Vagina (tissue), 2 donors: ENCODE measurements at places on chromosomes 6 and 20.

- DNase-seq: no peak
These were observed 11.9 kb upstream of the NSFL1C start for GRCh38 chr20:1478566-1478965.

- DNase-seq: no peak
These were observed 94.5 kb downstream of the MAP3K7 start for GRCh38 chr6:90492369-90492768.

GRCh38 chr6:168837254-168838036, 396.5 kb downstream of the SMOC2 start:
- DNase-seq: no peak

DNA sequence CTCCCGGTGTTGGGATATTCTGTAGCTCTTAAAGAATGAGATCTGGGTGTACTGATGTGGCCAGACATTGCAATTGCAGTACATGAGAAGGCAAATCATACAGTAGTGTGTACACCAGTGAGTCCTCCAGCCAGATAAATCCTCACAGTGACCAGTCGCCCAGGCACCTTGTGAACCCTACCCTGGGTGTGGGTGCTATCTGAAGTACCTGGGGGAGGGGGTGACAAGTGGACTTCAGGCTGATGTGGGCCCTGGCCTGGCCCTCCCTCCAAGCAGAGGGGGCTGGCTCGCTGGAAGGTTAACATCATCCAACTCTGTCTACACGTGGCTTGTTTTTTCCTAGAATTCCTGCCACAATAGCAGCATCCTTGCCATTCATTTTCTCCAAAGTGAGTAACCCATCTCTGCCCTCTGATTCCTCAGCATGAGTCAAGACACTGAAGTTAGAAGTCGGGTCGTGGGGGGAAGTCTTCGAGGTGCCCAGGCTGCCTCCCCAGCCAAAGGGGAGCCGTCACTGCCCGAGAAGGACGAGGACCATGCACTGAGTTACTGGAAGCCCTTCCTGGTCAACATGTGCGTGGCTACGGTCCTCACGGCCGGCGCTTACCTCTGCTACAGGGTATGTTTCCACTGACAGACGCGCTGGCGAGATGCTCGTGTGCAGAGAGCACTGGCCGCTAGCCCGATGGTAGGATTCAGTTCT, 70.8 kb downstream of the PTPN1 start:
- no peak for DNase-seq

GRCh38 chr6:33661106-33661838, 40.1 kb downstream of the ITPR3 start:
- DNase-seq: no peak

DNA sequence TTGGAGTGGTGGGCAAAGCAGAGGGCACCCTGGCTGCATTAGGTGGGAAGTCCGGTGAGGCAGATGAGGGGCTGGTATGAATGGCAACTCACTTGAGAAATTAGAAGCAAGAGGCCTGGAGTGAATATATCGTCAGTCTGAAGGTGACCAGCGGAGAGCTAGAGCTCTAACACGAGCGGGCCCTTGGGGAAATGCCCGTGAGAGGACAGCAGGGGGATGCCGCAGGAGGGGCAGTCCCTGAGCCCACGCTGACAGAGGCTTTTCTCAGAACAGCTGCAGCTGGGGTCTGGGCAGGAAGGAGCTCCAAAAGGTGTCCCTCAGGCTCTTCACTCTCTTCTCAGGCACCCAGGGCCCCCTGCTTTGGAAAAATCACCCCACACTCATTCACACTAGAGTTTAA, 32.0 kb upstream of the CD93 start:
- DNase-seq: no peak

GRCh38 chr6:167116109-167116837, 6.6 kb upstream of the CCR6 start:
- no peak for DNase-seq

DNA sequence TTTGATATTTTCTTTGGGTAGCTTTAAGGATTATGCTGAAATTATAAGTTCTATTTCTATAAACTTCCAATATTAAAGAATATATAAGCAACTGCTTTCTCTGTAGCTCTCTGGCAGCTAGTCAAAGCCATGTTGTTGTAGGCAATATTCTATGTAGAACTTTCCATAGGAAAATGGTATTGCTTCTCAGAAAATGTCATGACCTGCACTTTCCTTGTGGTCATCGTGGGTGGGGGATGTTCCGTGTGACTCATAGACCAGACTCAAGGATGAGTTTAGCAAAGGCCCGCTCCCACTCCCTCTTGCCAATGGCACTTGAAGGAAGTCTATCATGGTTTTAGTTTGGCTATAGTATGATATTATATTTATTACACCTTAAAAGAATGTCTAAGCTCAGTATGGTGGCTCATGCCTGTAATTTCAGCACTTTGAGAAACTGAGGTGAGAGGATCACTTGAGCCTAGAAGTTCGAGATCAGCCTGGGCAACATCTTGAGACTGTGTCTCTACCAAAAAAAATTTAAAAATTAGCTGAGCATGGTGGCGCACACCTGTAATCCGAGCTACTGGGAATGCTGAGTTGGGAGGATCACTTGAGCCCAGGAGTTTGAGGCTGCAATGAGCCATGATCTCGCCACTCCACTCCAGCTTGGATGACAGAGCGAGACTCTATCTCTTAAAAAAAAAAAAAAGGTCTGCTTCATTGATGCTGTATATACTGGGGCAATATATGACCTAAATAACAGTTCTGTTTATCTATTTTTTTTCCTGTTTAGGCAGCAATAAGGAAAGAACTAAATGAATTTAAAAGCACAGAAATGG, 36.6 kb upstream of the LTV1 start:
- no peak for DNase-seq

DNA sequence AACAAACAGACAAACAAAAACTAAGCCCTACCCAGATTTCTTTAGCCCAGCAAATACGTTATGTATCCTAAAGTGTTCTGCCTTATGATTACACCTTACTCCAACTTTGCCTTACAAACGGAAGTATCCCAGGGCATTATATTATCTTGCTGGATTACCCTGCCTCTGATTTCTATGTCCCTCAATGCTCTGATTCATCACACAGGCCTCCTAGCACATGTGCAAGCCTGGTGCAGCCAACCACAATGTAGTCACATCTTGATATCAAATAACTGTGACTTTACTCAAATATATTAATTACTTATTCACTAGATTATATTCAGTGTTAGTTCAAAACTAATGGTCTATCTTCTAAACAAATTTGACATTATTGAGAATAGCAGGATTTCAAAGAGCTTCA, 598.6 kb downstream of the TBC1D32 start:
- no peak for DNase-seq

GRCh38 chr6:36662380-36662779, 16.1 kb upstream of the CDKN1A start:
- DNase-seq: no peak

GRCh38 chr20:1033751-1034414, 31.8 kb upstream of the RSPO4 start:
- DNase-seq: no peak

GRCh38 chr6:138957903-138958302, 30.1 kb downstream of the REPS1 start:
- no peak for DNase-seq

DNA sequence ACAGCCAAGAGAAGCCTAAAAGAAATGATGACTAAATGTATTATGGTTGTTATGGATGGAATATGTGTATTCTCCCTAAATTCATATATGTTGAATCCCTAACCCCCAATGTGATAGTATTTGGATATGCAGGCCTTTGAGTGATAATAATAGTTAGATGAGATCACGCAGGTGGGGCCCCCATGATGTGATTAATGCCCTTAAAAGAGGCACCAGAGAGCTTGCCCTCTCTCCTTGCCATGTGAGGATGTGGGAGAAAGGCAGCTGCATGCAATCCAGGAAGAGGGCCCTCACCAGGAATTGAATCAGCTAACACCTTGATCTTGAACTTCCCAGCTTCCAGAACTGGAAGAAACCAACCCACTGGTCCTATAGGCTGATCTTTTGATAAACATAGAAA, 190.6 kb upstream of the TCF21 start:
- no peak for DNase-seq

- DNase-seq: no peak
These were observed 44.2 kb upstream of the SCRT2 start for GRCh38 chr20:719816-720215.

DNA sequence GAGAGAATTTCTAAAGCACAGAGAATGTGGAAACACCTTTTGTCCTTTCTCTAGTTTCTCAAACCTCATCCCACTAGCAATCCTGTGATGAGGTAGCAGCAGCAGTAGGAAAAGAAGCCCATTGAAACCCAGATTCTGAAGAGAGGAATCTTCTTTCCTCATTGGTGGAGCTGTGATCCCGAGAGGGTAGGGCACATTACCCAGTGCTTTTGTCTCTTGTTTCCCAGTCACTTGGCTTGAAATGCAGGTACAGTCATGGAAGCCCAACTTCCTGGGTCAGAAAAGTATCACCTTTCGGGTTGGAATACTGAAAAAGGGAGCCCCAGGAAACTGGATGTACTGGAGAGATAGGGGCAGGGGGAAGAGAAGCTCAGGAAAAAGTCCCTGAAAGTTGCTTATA, 417.4 kb downstream of the TBC1D32 start:
- DNase-seq: no peak

DNA sequence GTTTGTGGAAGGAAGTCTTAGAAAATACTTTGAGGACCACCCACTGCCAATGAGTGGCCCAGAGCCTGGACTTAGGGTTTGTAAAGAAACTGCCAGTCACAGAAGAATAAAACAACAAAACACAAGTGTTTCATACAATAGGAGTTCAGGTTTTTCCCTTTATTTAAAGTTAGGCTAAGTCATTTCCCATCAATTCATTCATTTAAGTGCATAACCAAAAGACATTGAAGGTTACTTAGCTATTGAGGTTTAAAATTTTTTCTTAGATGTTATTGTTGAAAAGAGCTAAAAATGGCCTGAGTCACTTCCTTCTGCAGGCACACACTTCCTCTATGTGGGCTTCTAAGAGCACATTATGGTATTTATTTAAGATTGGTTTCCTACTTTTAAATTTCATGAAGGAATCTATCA, 54.2 kb downstream of the ARMC2 start:
- DNase-seq: no peak

GRCh38 chr20:17684077-17684888, 2.2 kb upstream of the RRBP1 start:
- no peak for DNase-seq
